Heart right ventricle (tissue), 16 donors: ENCODE measurements at places on chromosomes 3 and 15. TPM values are rescaled to one million over a fixed set of nuclear protein-coding genes. Genes with fewer than 3 reads are reported as not detected.

Gene UCN2
- not detected for total RNA-seq

DNA sequence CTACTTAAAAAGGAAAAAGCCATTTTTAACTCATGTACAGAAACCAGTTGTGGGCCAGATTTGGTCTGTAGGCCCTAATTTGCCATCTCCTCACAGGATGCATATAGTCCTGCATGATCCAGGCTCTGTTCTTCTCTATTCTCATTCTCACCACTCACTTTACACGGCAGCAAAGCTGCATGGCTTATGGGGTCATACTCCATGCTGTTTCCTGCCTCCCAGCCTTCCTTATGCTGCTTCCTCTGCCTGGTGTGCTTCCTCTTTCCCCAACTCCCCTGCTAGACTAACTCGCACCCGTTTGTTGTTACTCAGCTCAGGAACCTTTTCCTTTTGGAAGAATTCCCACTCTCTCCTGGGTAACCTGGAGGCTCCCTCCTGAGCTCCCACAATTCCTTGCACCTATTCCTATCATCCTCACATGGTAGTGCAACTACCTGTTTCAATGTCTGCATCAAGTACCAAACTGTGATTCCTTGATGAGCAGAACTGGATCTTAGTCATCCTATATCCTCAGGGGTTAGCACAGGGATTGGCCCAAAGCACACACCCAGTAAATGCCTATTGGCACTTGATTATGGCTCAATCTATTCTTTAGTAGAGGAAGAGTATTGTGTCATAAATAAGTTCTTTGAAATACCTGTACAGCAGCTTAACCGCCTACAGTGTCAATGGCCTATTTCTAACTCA lies 172.1 kb upstream of the MITF start:
- DNase-seq: no peak
- no peak overlapping the region for H3K4me3 ChIP-seq
- no peaks in the 10 kb centered on the region for H3K27me3 ChIP-seq
- H3K27ac ChIP-seq: no peak overlapping the region
- peaks cover 17% of the 10 kb centered on the region for H3K4me1 ChIP-seq

Gene SUCNR1
- total RNA-seq: 0.05 TPM

- DNase-seq: no peak
- no peaks in the 10 kb centered on the region for H3K27me3 ChIP-seq
- H3K4me3 ChIP-seq: no peak overlapping the region
Observed at GRCh38 chr15:71078506-71079207, 36.6 kb upstream of the THSD4 start.

Gene KCNAB1
- total RNA-seq: 5.0 TPM

Gene MESP2
- total RNA-seq: not detected

Gene SENP5
- 20.6 TPM for total RNA-seq

Gene SCAPER
- 40.9 TPM for total RNA-seq

Gene MED12L
- 0.85 TPM for total RNA-seq

Gene RUBCN
- 34.6 TPM for total RNA-seq

GRCh38 chr15:58537033-58537432 lies 105.2 kb downstream of the LIPC start:
- H3K36me3 ChIP-seq: no peaks in the 10 kb centered on the region
- H3K27me3 ChIP-seq: no peaks in the 10 kb centered on the region
- no peaks in the 10 kb centered on the region for H3K4me1 ChIP-seq
- no peak overlapping the region for H3K4me3 ChIP-seq
- H3K27ac ChIP-seq: no peak overlapping the region
- DNase-seq: no peak

Gene ZNF385D
- total RNA-seq: 8.1 TPM

DNA sequence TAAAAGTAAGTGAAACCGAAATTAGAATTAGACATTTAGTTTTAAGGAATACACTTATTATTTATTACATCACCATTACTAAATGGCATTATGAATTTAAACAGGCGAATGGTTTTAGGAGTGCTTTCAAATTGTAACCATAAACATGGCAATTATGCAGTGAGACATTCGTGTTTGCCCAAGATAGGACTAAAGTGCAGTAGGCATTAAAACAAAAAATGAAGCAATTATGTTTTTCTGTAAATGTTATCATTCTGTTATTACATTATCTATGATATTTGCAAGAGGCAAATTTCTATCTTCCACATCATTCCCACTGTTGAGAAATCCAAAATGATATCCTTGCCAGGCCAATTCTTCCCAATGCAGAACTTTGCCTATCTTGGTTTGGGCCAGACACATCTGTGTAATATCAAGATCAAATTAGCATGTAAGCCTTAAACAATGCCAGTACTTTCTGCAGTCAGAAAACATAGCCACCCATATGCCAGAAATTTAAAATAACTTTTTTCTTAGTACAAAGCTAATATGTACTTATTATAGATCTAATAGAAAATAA lies 156.9 kb downstream of the ATP8B4 start:
- no peak overlapping the region for H3K27ac ChIP-seq
- no peaks in the 10 kb centered on the region for H3K36me3 ChIP-seq
- H3K4me3 ChIP-seq: no peak overlapping the region
- no peaks in the 10 kb centered on the region for H3K27me3 ChIP-seq
- DNase-seq: no peak

GRCh38 chr15:68427963-68428362 lies 4.0 kb downstream of the ITGA11 start:
- H3K4me3 ChIP-seq: no peak overlapping the region
- H3K27me3 ChIP-seq: peaks cover 40% of the 10 kb centered on the region
- no peaks in the 10 kb centered on the region for H3K36me3 ChIP-seq
- DNase-seq: no peak
- peaks cover 12% of the 10 kb centered on the region for H3K4me1 ChIP-seq

DNA sequence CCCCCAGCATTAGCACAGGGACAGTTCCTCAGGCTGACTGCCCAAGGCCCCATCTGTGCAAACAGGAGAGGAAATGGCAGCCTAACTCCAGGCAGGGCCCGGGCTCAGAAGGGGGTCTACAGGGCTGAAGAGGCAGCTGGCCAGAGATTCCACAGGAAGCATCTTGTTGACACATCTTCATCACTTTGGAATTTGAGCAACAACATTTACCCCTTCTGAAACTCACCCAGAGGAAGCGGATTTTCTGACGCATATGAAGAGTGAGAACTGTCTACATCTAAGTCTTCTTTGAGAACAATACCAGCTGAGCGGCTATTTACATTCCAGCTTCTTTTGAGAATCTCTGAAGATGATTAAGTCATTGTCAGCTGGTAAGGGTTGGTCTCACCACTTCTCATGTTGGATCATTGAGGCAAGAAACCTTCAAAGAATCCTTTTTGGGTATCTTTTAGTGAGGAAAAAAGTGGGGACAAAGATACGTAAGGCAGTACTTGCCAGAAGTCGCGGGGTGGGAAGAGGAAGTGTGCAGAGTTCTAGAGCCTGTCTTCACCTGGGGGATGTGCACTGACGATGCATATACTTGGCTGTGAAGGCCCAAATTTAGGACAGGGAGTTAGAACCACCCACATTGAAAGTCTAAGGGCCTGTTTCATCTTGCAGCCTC lies 25.4 kb upstream of the SRP14 start:
- H3K4me1 ChIP-seq: peaks cover 8% of the 10 kb centered on the region
- no peaks in the 10 kb centered on the region for H3K36me3 ChIP-seq
- H3K27me3 ChIP-seq: no peaks in the 10 kb centered on the region

Gene SNTN
- not detected for total RNA-seq

Gene NOP10
- 104 TPM for total RNA-seq

Gene GRM2
- not detected for total RNA-seq

DNA sequence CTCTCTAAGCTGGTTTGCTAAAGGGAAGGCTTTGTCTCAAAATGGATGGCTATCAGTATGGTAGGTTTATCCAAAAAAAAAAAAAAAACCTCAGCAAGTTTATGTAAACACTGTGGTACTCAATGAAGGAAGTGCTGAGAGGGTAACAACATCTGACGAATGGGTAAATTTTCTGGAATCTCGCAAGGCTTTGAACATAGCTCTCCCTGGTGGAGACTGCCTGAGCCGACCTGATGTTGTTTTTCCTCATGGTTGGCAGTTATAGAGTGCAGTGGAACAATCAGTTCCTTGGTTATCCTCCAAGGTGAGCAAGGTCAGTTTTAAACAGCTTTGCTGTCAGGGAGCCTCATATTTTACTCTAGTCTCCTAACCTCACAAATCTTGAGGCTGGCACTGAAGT lies 94.6 kb downstream of the ZPLD1 start:
- no peak overlapping the region for H3K27ac ChIP-seq
- H3K36me3 ChIP-seq: no peaks in the 10 kb centered on the region
- no peak for DNase-seq

Gene FRMD4B
- total RNA-seq: 20.3 TPM

DNA sequence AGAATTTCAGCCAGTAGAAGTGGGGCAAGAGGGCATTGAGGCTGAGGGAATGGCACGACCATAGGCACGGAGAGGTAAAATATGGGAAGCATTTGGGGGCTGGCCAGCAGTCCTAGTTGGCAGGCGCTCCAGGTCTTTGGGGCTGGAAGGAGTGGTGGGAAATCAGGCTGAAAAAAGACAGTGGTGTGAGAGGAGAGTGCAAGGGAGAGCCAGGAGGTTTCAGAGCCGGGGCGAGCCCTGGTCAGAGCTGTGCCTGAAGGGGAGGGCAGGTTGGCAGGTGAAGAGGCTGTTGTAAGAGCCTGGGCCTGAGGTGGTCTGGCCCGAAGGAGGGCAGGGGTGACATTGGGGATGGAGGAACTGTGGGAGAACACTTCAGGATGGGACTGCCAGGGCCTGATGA lies 1.6 kb upstream of the IDH3A start:
- peaks cover 25% of the 10 kb centered on the region for H3K4me1 ChIP-seq
- H3K36me3 ChIP-seq: no peaks in the 10 kb centered on the region
- H3K27ac ChIP-seq: no peak overlapping the region
- no peak overlapping the region for H3K4me3 ChIP-seq
- DNase-seq: peak; percentile 58

GRCh38 chr15:87349181-87349580 lies 907.4 kb downstream of the NTRK3 start:
- H3K27me3 ChIP-seq: no peaks in the 10 kb centered on the region
- H3K4me3 ChIP-seq: no peak overlapping the region
- H3K27ac ChIP-seq: no peak overlapping the region
- no peak for DNase-seq
- no peaks in the 10 kb centered on the region for H3K4me1 ChIP-seq

Gene SLC12A1
- total RNA-seq: not detected

Gene GOLGA6A
- not detected for total RNA-seq

GRCh38 chr3:64224826-64225610 lies at the start of gene PRICKLE2:
Gene PRICKLE2, minus strand, starts transcription at chr3:64225466. Its CDS starts 26,539 bp downstream, at chr3:64198927.
- peaks cover 76% of the 10 kb centered on the region for H3K4me1 ChIP-seq
- no peaks in the 10 kb centered on the region for H3K27me3 ChIP-seq
- H3K4me3 ChIP-seq: no peak within 1 kb of the TSS
- DNase-seq: peak; percentile 75
- H3K27ac ChIP-seq: peak within 1 kb of the TSS; percentile 73

Gene CADM2
- total RNA-seq: 0.59 TPM

GRCh38 chr3:151468284-151468917 lies 7.5 kb upstream of the IGSF10 start:
- H3K27me3 ChIP-seq: no peaks in the 10 kb centered on the region
- H3K4me3 ChIP-seq: no peak overlapping the region
- no peak overlapping the region for H3K27ac ChIP-seq

DNA sequence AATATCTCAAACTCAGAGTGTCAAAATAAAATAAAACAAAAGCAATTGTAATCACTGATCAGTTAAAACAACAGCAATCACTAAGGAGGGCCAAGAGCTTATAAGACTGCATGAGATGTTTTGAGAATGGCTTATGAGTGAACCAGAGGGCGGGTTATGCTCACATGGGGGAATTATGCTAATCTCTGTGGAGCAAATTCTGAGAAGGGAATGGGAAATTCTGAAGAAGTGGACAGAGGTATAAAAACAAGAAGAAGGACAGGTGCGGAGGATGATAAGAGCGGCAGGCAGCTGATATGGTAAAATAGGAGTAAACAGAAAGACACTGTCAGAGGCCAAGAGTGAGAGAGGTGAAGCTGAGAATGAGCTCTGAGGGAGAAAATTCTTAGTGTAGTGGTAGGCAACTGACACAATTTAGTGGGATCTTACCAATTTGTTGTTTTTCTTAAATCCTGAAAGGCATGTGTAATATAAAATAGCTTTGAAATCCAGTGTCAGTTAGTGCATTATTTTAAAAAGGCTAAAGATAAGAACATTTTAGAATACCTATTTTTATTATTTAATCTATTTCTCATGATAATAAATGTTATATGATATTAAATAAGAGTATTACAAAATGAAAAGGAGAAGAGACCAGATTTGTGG lies 133.8 kb downstream of the SPATA16 start:
- DNase-seq: no peak
- no peak overlapping the region for H3K27ac ChIP-seq
- H3K36me3 ChIP-seq: no peaks in the 10 kb centered on the region
- no peaks in the 10 kb centered on the region for H3K4me1 ChIP-seq
- no peaks in the 10 kb centered on the region for H3K27me3 ChIP-seq

GRCh38 chr3:171995486-171995885 lies 43.9 kb upstream of the FNDC3B start:
- no peak overlapping the region for H3K4me3 ChIP-seq
- DNase-seq: no peak
- no peaks in the 10 kb centered on the region for H3K4me1 ChIP-seq
- no peaks in the 10 kb centered on the region for H3K36me3 ChIP-seq

GRCh38 chr3:5613599-5613998 lies 426.1 kb downstream of the EDEM1 start:
- no peak overlapping the region for H3K27ac ChIP-seq
- DNase-seq: no peak
- no peaks in the 10 kb centered on the region for H3K27me3 ChIP-seq
- no peak overlapping the region for H3K4me3 ChIP-seq

DNA sequence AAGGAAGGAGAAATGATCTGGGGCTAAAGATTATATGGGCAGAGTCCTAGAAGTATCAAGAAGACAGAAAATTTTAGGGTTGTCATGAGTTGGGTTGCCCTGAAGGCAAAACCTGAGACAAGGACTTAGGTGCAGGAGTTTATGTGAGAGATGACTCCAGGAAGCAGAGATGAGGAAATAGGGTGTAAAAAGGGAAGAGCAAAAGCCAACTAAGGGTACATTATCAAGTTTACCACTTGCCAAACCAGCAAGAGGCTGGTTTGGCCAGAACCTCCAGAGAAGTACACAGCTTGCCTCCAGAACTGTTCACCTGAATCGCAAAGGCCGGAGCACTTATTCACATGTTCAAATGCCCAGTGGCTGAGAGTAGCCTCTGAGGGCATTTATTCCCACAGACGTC lies 116.7 kb downstream of the FHIT start:
- no peak overlapping the region for H3K4me3 ChIP-seq
- no peaks in the 10 kb centered on the region for H3K36me3 ChIP-seq
- H3K4me1 ChIP-seq: no peaks in the 10 kb centered on the region
- DNase-seq: no peak
- no peak overlapping the region for H3K27ac ChIP-seq

Gene CNTN3
- 2.8 TPM for total RNA-seq

DNA sequence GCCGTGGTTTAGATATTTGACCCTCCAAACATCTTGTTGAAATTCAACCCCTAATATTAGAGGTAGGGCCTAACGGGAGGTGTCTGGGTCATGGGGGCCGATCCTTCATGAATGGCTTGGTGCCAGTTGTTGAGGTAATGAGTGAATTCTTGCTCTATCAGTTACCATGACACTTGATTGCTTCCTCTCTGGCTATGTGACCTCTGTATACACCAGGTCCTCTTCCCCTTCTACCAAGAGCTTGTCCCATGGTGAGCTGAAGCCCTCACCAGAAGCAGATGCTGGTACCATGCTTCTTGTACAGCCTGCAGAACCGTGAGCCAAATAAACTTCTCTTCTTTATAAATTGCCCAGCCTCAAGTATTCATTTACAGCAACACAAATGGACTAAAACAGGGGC lies 41.8 kb upstream of the TIPARP start:
- no peaks in the 10 kb centered on the region for H3K4me1 ChIP-seq
- H3K36me3 ChIP-seq: no peaks in the 10 kb centered on the region
- no peak overlapping the region for H3K27ac ChIP-seq
- H3K4me3 ChIP-seq: no peak overlapping the region
- no peak for DNase-seq

- H3K27me3 ChIP-seq: no peaks in the 10 kb centered on the region
- H3K4me1 ChIP-seq: no peaks in the 10 kb centered on the region
- H3K4me3 ChIP-seq: no peak overlapping the region
- no peak overlapping the region for H3K27ac ChIP-seq
Observed at GRCh38 chr3:184669578-184669977, 42.3 kb downstream of the MAGEF1 start.

Gene TMEM158
- total RNA-seq: 1.0 TPM
